Epithelial cell of umbilical artery (primary cell): ENCODE measurements at places on chromosomes 16 and 17. TPM values are rescaled to one million over a fixed set of nuclear protein-coding genes. Genes with fewer than 3 reads are reported as not detected.

CCDC40 gene
- total RNA-seq: 0.97 and 2.1 TPM in 2 replicates

CCDC200 gene
- total RNA-seq: not detected in 2 replicates

FAM117A gene
- 1.6 and 1.8 TPM in 2 replicates for total RNA-seq

BPTF gene
- total RNA-seq: 23.7 and 28.6 TPM in 2 replicates

PPP1R27 gene
- not detected in 2 replicates for total RNA-seq

TP53TG3C gene
- 0.32 TPM in 1 of 2 replicates, not detected in the other for total RNA-seq

CDYL2 gene
- 25.3 and 25.4 TPM in 2 replicates for total RNA-seq

C16orf74 gene
- total RNA-seq: 10.7 and 18.4 TPM in 2 replicates

FUS gene
- 59.9 and 74.4 TPM in 2 replicates for total RNA-seq

PHAF1 gene
- 7.8 and 10.8 TPM in 2 replicates for total RNA-seq

TP53TG3D gene
- total RNA-seq: not detected in 2 replicates
